HCT116 (cell line): ENCODE measurements at places on chromosomes 5 and 9. TPM values are rescaled to one million over a fixed set of nuclear protein-coding genes. Genes with fewer than 3 reads are reported as not detected.

- peak; percentile 15 for DNase-seq
Measured at GRCh38 chr5:136174021-136174659, 18.8 kb downstream of the SMIM32 start.

Gene GPR151
- not detected for total RNA-seq

Gene BNC2
- total RNA-seq, result 0.37 TPM

Gene RAI14
- total RNA-seq, result 47.9 TPM
